ENCODE measurements at places on chromosomes 2 and 18.

DNA sequence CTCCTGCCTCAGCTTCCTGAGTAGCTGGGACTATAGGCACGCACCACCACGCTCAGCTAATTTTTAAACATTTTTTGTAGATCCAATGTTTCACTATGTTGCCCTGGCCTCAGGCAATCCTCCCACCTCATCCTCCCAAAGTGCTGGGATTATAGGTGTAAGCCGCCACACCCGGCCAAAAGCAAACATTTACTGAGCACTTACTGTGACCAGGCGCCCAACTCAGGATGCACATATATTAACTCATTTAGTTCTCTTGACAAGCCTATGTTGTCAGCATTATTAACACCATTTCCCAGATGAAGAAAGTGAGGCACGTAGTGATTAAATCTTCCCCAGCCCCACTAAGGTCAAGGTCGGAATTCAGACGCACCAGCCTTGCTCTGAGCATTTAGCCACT is 41.1 kb downstream of the TMEM37 start:
- no peak for DNase-seq

GRCh38 chr2:182822733-182823132 is 43.7 kb downstream of the FRZB start:
- no peak for DNase-seq

DNA sequence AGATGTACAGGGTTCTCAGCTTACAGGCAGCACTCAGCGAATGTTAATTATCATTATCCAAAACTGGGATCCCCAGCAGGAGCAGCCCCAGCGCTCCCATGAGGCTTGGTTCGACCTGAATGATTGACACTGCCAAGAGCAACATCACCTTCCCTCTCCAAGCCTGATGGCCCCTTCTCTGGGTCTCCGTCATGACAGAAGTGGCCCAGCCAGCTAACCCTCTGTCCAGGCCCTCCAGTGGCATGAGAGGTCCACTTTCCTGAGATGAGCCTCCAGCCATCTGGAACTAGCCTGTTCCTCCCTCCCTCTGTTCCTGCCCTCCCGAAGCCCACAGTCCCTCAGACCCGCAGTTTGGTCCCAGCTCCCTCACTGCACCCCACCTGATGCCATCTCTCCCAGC is 97.0 kb upstream of the RAB6C start:
- DNase-seq: no peak

GRCh38 chr2:127158614-127159290 is 51.8 kb upstream of the BIN1 start:
- DNase-seq: no peak

- no peak for DNase-seq
Measured at GRCh38 chr2:10844097-10844496, 31.5 kb upstream of the PDIA6 start.

DNA sequence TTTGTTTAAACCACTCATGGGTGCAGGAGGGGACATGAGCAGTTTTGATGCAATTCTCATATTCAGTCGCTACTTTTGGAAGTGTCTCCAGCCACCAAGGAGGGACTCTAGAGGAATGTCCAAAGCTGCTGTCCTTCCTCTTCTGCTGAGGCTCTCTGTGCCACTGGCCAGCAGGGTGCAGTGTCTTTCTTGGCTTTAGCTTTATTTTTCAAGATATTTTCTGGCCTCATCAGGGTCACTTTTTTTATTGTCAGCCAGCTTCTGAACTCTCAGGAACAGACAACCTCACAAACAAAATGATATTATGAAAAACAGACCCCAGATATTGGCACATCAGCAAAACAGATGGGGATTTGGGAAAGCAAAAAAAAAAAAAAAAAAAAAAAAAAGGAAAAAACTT is 289.3 kb upstream of the ZSWIM2 start:
- no peak for DNase-seq

GRCh38 chr18:48864876-48865275 is 85.9 kb downstream of the SMAD7 start:
- DNase-seq: no peak

GRCh38 chr2:135768863-135769262 is 27.2 kb downstream of the UBXN4 start:
- DNase-seq: no peak

DNA sequence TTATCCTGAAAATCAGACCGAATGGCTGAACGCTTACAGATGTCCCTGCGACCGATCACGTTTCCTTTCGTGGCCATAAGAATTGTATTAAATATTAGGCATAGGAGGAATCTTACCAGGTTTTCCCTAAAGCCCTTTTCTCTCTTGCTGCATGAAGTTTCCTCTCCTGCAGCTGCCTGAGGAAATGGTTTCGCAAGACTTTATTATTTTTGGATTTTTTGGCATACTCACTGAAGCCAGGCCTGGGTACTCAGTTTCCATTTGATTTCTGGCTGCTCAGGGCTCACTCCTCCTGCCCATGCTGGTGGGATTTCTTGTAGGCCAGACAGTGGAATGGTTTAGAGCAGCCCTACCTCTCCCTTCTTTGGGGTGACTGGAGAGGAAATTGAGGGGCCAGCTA is 114.0 kb downstream of the KLHL29 start:
- DNase-seq: no peak

DNA sequence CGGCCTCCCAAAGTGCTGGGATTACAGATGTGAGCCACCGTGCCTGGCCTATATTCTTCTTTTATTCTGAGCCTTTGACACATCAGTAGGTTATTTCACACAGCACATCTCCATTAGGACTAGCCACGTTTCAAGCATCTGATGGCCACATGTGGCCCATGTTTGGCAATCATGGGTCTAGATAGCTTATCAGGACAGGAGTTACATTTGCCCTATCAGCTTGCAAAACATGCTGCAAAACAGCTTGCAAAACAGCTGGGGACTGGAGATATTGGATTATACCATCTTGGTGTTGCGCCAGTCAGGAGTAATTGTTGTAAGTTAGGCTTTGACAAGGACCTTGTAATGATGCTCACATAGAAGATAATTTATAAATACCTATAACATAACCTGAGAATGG is 94.9 kb downstream of the GBX2 start:
- no peak for DNase-seq

DNA sequence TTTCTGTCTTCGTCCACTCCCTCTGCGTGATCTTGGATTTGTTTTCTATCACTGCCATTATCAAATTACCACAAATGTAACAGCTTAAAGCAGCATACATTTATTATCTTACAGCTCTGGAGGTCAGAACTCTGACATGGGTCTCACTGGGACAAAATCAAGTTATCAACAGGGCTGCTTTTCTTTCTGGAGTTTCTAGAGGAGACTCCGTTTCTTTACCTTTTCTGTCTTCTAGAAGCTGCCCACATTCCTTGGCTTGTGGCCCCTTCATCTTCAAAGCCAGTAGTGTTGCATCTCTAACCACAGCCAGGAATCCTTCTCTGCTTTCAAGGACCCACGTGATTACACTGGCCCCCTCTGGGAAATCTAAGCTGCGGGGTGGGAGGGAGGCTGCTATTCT is 21.9 kb upstream of the TET3 start:
- DNase-seq: no peak

GRCh38 chr2:57510704-57511103 is 535.9 kb upstream of the VRK2 start:
- no peak for DNase-seq

- no peak for DNase-seq
Measured at GRCh38 chr2:168722592-168722991, 79.8 kb upstream of the NOSTRIN start.

DNA sequence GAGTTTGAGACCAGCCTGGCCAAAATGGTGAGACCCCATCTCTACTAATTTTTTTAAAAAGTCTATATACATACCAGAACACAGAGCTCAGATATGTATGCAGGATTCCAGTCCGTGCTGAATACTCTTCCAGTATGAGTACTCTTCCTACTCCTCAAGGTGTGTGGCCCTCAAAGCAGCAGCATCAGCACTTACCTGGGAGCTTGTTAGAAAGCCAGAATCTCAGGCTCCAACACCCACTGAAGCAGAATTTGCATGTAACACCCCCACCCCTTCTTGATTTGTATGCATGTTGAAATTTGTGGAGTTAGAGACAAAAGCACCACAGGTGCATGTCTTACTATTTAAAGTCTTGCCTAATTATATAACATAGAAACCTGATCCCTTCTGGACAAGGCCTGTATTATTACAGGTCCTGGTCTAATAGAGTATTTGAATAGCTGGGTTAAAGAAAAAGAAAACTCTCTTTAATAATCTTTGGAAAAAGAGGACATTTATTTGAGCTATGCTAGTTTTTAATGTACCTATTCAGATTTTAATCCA is 50.3 kb upstream of the NFE2L2 start:
- no peak for DNase-seq

DNA sequence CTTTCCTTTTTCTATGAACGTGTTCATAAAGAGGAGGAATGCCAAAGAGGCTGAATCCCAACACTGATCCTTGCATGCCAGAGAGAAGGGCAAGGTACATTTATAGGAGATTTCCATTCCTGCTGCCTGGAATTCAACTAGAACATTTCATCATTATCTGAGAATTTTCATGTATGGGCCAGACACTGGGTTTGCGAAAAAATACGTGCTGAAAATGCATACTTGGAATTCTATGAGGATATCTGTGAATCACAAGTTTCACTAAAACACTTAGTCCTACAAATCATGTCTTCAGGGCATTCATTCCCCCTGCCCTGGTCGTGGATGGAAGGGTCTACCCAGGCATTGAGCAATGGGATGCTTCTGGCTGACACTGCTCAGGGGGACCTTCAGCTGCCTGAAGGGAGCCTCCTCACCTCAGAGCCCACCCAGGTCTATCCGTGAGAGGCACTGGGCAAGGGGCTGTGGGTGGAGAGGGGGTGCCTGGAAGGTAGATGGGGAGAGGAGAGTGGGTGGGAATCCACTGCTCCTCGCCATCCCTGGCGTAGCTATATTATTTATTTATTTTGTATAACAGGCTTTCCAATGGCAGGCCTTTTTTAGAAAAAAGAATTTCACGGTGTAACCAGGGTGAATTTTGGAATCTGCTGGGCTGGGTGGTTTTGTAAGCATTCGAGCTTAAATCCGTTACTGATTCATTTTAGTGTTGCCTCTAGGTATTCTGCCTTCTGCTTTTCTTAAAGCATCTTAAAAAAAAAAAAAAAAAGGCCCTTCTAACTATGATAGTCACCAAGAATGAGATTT is 560.6 kb upstream of the ID2 start:
- DNase-seq: no peak

DNA sequence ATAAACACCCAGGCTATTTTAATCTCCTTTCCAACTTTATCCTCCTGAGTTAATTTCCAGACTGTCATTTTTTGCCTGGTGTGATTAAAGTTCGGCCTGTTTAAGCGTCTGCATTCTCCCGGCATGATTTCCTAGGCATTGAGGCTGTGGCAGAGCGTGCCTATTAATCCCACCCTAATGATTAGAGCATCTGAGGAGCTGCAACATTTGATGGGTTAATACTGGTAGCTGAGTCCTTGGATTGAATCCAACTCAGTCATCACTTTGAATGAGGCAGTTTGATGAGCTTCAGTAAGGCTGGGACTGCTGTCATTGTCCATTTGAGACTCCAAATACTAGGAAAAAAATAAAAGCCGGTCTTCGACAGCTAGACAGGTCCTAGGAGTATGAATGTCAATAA is 882.5 kb downstream of the SLC4A3 start:
- no peak for DNase-seq

GRCh38 chr2:235591231-235591730 is 97.4 kb downstream of the AGAP1 start:
- no peak for DNase-seq

DNA sequence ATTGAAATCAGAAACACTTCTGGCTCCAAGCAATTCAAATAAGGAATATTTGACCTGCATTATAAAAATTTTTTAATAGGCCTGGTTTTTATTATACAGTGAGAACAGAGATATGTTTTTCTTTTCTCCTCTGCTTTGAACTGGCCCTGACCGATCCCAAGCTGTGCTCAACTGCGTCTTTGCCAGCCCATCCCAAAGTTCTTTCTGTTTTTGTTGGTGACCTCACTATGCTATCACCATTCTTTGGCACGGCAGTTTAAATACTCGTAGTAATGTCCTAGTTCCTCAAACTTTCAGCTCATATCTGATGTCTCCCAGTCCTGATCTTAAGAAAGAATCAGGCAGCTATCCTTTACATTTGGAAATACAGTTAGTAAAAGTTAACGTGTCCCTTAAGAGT is 42.3 kb upstream of the NETO1 start:
- DNase-seq: no peak

DNA sequence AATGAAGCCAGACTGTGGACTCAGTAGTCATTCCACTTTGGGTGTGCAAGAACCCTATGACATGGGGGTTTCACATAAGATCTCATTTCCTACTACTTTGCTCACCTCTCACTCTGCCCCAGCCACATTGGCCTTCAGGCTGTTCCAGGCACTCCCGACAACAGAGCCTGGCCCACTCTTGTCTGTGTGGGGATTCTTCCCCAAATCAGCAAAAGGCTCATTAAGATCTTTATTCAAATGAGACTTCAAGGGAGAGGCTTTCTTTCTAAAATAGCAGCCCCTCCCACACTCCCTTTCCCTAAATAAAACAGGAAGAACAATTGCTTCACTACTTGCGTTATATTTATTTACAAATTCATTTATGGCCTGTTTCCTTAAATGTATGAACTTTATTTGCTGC is 3.5 kb upstream of the CDC42EP3 start:
- no peak for DNase-seq

GRCh38 chr2:39492716-39493115 is 55.6 kb upstream of the MAP4K3 start:
- no peak for DNase-seq

DNA sequence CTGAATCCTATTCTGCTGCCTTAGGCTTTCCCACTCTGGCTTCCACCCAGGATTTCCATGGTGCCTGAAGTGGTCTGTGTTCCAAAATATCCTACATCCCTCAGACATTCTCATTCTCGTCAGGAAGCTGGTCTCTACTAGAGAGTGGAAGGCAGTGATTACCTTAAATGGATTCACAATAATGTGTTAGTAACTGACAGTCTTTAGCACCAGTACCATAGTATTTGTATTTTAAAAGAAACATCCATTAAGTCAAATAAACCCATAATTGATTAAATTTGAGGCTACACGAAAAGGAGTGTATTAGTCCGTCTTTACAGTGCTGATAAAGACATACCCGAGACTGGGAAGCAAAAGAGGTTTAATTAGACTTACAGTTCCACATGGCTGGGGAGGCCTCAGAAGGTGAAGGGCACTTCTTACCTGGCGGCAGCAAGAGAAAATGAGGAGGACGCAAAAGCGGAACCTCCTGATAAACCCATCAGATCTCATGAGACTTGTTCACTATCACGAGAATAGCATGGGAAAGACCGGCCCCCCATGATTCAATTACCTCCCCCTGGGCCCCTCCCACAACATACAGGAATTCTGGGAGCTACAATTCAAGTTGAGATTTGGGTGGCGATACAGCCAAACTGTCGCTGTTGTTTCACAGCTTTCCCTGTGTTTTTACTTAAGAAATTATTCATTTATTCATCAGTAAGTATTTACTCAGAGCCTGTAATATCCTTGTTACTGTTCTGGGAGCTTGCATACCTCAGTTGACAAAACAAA is 306.5 kb downstream of the STK39 start:
- no peak for DNase-seq

Measured in activated CD4-positive, alpha-beta T cell treated with anti-CD3 and anti-CD28 coated beads, Interleukin-2, Interleukin-4, amounts not matched to agents 100 ng/mL and 50 ng/mL, durations not matched to agents 16 hours and 8 hours (primary cell).